ENCODE measurements at places on chromosomes 6 and 20.

- DNase-seq: no peak
These were observed 94.8 kb downstream of the BTBD3 start for GRCh38 chr20:12012241-12013222.

DNA sequence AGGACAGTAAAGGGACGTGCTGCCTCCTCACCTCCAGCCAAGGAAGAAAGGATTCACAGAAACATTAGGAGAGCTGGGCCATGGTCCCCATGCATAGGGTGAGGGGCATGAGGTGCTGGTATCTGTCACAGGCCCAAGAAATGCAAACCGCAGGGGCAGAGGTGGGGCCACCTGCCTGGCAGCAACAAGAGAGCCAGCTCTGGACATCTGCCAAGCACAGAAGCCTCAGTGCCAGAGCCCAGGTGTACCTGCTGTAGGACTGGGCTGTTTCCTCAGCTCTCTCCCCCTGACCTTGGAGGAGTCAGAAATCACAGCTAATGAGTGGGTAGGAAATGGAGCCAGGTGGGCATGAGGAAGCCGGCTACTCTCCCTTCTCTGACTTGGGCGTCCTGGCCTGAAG lies 45.3 kb downstream of the SLC2A12 start:
- no peak for DNase-seq

- peak; percentile 72 for DNase-seq
These were observed at the start of gene LZTS3 for GRCh38 chr20:3172933-3173609. Gene LZTS3 (minus strand): TSS chr20:3173549. CDS start chr20:3167163, 6,386 bp downstream.

GRCh38 chr20:8321001-8321400 lies 188.9 kb downstream of the PLCB1 start:
- DNase-seq: no peak

GRCh38 chr6:149895833-149896271 lies 2.1 kb downstream of the RAET1E start:
- DNase-seq: no peak

GRCh38 chr6:119890470-119890869 lies 540.9 kb upstream of the MAN1A1 start:
- no peak for DNase-seq

- no peak for DNase-seq
These were observed 129.0 kb upstream of the TNFAIP3 start for GRCh38 chr6:137737836-137738596.

DNA sequence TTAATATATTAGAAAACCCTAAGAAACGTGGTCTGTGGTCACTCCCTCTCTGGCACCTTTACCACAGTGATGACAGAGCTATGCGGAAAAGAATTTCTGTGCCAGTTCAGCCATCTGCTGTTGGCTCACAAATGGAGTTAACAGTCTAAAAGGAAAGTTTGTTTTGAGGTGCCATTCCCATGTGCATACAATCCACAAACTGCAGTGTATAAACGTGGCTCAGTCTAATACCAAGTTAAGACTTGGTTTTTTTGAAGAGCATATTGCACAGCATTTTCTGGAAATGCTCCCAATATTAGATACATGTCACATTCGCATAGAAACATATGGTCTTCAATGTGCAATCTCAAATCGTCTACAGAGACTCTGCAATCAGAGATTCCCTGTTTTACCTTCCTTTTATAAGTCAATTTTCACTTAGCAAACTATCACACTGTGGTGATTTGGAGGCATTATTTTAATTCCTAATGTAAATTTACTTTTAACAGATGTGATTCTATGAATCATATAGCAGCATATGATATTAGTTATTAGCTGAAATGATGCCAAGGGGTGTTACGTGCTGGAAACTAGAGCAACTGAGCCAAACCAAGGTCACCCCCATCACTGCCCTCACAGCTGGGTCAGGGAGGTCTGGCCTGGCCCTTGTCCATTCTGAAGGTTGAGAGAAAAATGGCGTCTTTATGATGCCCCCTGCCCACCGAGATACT lies 383.5 kb downstream of the PRKN start:
- no peak for DNase-seq

DNA sequence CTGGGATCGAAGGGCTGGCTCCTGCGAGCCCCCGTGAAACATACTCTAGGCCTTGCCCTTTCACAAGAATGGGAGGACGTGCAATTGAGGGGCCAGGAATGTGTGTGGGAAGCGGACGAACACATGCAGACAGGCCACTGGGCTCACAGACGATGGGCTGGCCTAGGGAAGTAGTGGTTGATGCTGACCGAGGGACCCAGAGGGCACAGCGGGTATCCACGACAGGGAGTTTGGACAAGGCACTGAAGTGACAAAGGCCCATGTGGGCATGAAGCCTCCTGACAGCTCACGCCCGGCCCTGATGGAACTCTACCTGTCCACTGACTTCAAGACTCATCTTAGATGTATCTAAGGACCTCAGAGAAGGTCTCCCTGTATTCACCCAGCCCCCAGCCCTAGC lies 52.2 kb downstream of the MYH7B start:
- no peak for DNase-seq

DNA sequence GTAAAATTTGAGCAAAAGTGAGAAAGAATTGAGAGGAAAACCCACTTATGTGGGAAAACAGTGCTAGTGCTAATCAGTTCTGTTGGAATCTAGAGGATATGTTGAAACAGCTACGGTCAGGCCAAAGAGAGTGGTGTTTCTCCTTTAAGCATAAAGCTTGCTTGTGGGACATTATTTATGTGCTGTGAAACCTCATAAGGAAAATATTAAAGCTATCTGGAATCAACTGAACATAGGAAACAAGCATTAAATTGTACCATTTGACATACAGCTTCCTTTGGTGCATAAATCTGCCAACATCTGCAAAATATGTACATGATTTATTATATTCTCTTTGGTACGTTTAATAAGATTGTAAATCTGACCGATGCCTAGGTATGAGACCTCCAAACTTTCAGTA lies 182.5 kb upstream of the PDE10A start:
- DNase-seq: no peak

- DNase-seq: no peak
These were observed 68.9 kb upstream of the FUT9 start for GRCh38 chr6:95946906-95947305.

DNA sequence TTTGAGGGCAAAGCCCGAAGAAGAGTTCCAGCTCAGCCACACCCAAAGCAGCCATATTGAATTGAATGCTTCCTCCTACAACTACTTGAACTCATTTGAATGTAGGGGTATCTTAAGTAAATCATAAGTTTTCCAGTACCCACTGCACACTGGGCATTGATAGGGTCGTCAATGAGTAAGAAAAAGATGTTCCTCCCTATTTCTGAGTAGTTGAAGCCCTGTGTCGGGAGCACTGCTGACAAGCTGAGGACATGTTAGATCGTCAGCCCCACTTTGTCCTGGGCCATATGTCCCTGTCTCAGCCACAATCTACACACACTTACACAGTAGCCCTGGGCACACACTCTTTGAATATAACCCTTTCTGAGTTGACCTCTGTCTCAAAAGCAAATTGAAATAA lies 105.7 kb downstream of the ARHGAP18 start:
- DNase-seq: no peak

DNA sequence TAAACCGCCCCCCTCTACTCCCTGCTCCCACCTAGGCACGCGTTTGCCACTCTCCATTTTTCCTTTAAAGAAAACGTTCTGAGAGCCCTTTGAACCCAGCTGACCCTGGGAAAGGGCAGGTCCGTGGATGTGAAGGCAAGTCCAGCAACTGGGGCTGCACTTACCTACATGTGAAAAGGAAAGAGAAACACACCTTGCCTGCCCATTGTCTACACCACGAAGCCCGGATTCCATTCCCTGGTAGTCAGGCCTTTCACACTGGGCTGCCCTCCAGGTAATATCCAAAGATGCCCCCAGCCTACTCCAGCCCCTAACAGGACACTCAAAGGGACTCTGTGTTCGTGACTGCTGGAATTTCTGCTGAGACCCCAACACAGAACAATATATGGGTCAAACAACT lies 94.4 kb downstream of the CD83 start:
- DNase-seq: no peak

GRCh38 chr6:5896476-5897200 lies 110.1 kb downstream of the NRN1 start:
- no peak for DNase-seq

GRCh38 chr6:152094992-152095592 lies 287.6 kb downstream of the ESR1 start:
- no peak for DNase-seq

DNA sequence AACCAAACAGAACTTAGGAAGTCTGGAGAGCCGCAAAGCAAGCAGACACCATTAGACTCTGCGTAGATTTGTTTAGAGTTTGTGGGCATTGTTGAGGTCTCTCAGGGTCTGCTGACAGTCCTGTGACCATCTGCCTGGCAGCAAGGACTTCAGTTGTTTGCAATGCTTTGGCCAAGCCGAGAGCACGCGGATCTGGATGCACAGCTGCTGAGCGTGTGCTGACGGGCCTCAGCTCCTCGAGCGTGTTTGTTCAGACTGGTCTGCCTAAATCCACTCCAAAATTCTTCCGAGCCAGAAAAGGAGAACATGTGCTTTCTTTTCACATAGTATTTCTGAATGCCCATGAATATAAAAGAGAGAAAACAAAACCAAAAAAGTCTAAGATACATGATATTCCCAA lies 159.0 kb downstream of the ZNF217 start:
- DNase-seq: no peak

- DNase-seq: no peak
These were observed 182.5 kb downstream of the EDN1 start for GRCh38 chr6:12472601-12473038.

GRCh38 chr20:17896193-17896723 lies 72.3 kb downstream of the SNX5 start:
- no peak for DNase-seq

- DNase-seq: no peak
These were observed 272.4 kb downstream of the CDKAL1 start for GRCh38 chr6:20806669-20807068.

- DNase-seq: no peak
These were observed 401.8 kb downstream of the PHF3 start for GRCh38 chr6:64037427-64037826.

DNA sequence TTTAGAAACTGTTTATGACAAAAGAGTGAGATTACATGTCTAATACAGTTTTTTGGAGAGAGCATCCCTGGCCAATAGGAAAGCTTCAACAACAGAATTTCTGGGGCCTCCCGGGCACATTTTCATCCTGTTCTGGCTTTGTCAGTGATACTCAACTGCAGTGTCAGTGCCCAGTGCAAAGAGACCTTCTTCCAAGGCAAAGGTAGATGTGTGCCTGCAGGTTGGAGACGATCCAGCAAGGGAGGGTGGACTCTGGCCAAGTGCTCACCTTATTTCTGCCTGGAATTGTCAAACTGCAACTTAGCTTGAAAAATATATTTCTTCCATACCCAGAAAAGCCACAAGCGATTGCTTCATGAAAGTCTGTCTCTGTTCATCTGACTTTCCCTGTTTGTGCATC lies 211.6 kb upstream of the SNX9 start:
- no peak for DNase-seq

DNA sequence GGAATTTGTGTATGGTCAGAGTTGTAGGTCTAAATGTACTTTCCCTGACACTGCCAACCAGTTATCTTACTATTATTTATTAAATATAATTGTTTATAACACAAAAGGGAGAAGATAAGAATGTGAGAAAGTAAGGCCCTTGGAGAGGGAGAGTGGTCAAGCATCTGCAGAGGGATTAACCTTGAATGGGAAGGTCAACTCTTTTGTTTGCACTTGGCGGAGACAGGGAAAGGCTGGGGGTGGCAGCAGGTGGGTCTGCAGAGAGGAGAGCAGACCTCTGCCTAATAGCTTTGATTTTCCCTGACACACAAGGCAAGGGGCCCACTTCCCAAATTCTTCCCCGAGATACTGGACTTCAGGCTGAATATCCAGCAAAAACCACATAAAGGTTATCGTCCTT lies 4.2 kb downstream of the LRP11 start:
- no peak for DNase-seq

DNA sequence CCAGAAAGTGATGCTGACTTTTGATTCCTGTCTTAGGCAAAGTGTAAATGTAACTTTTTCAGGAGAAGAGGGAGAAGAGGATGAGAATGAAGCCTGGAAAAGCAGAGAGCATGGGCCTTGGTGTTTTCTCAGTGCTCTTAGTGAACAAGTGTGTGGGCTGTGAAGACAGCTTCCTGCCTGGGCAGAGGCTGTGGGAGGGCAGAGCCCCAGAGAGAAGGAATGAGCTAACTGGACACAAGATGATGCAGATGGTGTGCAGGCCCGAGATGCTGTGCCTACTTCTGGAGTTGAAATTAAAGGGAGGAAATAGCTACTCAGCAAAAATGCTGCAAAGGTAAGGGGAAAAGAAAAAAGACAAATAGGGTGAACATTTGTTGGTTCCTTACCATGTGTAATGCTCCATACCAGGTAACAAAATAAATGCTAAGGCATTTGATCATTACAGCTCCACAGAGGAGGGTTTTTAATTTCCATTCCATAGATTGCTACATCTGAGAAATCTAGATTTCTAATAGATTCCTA lies 87.0 kb upstream of the CEP162 start:
- no peak for DNase-seq

DNA sequence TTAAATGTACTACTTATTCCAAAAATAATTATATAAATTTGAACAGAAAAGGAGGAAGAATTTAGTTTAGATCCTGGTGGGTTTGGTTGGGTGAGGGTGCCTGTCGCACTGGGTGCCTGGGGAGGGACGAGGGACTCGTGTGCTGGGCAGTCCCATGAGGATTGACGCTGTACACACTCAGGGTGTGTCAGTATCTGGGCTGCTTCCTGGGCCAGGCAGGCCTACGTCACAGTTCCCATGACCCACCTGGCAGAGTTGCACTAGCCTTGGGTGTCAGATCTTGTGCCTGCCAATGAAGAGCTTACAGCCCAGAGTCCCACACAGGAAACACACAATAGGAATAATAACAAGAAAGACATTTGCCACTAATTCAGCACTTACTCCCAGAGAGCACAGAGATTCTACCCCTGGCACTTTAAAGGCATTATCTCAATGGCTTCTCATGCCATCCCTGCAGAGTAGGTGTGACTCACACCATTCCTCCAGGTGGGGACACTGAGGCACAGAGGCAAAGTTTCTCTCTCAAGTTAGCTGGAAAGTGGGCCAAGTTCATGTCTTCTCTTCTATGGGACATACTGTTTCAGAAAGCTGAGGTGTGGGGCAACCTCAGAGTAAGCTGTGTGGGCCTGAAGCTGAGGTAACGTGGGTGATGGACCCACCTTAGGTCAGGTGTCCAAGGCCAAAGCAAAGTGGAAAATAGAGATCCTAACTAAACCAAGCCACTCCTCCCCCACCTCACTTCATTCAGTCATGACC lies 1.3 kb upstream of the SDCBP2 start:
- DNase-seq: no peak

DNA sequence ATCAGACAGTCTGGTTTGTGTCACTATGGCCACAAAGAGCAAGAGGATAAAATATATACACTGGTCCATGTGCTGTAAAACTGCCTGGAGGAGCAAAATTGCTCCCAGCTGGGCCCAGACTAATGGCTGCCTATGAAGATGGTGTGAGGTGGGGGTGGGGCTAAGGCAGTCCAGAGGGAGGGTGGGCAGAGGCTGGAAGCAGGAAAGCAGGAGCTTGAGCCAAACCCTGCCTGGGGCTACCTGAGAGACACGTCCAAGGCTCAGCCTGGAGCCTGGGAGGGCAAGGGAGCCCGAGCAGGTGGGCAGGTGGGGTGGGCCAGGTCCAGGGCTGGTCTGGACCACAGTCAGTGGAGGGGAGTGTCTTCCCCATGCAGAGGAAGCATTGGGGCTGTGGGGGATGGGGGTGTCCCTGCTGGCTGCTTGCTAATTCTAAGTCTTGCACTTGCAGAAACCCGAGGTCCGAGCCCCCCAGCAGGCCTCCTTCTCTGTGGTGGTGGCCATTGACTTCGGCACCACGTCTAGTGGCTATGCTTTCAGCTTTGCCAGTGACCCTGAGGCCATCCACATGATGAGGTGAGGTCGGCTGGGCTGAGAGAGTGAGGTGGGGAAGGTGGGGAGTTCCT lies 9.5 kb downstream of the HSPA12B start:
- no peak for DNase-seq

GRCh38 chr20:63284544-63284949 lies 8.4 kb upstream of the COL20A1 start:
- no peak for DNase-seq
